Hypothalamus (tissue), 51 donors: ENCODE measurements at places on chromosomes 12 and 14.

GRCh38 chr14:33959692-33960151, 8.8 kb upstream of the EGLN3 start:
- DNase-seq = no peak

GRCh38 chr12:47902131-47902639, 2.6 kb downstream of the VDR start:
- no peak for DNase-seq

GRCh38 chr12:54136844-54137580, 51.8 kb downstream of the SMUG1 start:
- no peak for DNase-seq

DNA sequence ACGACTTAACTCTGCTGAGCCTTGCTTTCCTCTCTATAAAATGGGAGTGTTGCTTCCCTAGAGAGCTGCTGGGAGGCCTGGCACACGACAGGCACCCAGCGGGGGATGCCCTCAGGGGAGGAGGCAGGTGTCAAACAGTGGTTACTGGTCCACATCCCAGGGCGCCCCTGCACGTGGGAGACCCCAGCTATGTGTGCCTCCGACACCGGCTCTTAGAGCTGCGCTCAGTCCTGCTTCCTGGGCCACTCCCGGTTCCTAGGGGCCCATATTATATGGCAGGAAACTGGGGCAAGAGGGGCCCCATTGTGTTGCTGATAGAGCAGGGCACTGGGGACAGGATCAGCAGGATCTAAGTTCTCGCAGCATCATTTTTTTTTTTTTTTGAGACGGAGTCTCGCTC, 47.3 kb downstream of the CHGA start:
- DNase-seq = no peak

DNA sequence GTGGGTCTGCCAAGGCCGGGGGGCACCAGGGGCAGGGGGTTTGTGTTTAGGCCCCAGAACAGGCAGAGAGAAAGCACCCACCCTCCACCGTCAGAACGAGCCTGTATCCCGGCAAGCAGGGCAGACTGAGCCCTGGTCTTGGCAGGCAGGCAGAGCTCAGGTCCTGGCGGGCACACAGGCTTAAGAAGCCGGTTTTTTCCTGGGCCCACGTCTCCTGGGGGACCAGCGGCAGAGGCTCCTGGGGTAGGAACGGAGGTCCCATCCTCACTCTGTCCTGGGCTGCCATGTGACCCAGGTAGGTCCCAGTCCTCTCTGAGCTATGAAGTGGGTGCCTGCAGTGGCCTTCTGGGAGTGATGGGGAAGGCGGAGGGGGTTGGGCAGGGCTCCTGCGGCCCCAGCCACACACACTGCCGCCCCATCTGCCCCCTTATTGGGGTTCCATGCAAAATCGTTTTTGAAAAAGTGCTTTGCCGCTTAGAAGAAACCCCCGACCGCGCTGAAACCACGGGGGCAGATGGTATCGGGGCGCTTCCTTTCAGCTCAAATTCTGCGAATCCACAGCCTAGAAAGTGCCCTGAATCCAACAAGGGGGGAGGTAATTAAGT, 24.2 kb downstream of the SH2B3 start:
- no peak for DNase-seq

DNA sequence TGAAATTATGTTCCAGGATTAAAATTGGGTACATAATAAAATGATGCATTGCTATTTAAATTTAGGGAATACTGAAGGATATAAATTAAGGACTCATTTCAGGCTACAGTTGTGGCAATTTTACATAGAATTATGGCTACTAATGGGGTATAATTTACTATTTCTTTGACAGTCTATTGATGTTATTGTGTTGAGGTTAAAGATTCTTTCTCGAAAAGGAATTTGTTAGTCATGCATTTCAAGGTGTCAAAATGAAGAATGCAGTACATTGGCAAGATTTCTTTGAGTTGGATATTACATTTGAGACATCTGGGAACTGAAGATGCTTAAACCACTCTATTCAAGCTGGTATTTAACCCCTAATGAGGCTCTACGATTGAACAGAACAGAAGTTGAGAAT, 28.3 kb downstream of the SLC5A8 start:
- no peak for DNase-seq

- DNase-seq = no peak
These were observed 7.5 kb downstream of the RIMBP2 start for GRCh38 chr12:130708648-130709047.

DNA sequence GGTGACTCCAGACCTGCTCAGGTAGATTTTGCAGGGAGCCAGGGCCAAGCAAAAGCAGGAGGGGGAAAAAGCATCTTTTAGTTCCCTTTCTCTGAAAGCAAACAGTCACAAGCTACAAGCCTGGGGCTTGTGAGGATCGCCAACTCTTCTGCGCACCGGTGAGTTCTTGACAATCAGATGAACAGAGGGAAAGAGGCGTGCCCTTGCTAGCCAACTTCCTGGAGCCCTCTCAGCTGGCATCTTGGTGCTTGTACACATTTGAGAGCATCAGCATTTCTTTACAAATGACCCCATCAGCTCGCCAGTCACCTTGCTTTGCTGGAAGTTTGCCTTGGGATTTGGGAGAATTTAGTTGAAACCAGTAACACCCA, 55.5 kb downstream of the ZNF664 start:
- DNase-seq = no peak

DNA sequence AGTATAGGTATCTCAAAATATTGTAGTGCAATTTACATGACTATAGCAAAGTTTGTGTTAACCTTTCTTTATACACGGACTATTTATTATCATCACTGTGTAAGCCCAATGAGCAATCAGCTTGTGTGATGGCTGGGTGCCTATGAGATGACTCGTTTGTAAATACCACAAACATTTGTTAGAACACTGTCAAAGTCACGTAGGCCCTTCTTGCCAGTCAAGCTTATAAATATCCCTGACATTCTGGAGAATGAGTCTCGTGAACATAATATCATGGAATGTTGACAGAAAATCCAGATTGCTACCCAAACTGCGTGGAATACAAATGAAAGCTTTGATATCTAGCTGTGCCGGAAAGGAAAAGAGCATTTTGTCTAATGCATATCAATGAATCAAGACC, 648.3 kb upstream of the MDGA2 start:
- DNase-seq = no peak

- no peak for DNase-seq
These were observed 14.1 kb downstream of the FIGNL2 start for GRCh38 chr12:51834411-51834810.

GRCh38 chr12:101697930-101698799, 725 bp downstream of the CHPT1 start:
- DNase-seq = peak; percentile 14

DNA sequence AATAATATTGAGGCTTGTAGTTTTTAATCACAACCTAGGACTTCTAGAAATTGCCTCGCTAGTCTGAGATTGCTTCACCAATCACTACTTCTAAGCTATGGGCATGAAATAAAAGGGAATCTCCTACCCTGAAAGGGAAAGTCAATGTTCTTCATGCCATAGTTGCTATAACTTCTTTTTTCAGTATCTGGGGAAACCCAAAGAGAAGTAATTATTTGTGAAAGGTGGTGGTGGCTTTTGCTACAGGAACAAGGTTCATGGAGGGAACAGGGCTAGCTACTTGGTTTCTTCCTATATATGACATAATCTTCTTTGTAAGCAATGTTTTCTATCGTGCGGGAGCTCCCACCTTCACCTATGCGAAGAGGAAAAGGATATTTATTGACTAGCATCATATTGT, 61.6 kb upstream of the DNM1L start:
- DNase-seq = no peak

DNA sequence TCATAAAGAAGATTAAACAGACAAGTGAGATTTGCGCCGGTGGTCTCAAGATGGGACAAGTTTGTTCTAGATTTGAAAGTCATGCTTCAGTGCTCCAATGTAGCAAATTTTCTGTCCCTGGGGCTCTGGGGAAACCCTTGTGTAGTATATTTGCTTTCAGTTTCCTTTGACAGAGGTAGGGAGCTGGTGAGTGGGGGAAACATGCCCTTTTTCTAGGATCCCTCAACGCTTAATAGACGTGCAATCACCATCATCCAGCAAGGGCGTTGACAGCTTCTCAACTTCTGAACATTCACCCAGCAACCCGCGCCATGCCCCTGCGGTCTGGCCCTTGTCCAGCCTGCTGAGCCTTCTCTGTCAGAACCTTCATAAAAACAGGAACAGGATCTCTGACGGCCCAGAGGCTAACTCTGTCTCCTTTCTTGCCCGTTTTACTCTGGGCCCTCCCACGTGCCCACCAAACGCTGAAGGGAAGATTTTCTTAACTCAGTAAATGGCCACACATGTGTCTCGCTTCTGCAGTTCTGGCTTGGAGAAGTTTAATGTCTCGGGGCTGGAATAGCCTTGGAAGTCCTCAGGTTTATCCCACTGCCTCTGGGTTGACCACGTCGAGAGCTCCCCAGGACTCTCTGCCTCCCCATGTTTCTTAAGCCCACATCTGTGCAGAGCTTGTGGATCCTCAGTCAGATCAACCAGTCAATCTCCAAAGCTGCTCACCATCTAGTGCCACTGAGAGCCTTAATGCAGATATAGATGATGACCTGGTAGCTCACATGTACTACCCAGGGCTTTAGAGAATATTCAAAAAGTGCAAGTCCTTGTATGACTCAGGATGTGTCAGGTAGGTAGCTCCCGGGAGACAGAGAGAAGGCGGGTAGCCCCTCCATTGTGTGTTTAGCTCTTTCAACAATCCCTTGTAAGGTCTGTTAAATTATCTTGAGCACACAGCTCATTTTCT, 58.1 kb upstream of the CCND2 start:
- DNase-seq = peak; percentile 20

DNA sequence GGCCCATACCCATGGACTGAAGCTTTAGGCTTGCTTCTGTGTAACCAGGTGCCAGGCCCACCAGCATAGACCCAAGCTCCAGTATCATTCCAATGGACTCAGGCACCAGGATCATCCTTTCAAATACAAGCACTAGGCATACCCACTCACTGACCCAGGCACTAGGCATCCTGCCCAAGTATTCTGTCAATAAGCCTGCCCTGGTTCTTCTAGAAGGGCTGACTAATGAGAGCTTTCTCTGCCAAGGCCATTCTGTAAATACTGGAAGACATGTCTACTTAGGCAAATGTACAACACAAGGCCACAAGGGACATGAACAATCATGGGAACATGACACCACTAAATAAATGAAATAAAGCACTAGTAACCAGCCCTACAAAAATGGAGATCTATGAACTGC, 352.2 kb downstream of the FSCB start:
- no peak for DNase-seq

DNA sequence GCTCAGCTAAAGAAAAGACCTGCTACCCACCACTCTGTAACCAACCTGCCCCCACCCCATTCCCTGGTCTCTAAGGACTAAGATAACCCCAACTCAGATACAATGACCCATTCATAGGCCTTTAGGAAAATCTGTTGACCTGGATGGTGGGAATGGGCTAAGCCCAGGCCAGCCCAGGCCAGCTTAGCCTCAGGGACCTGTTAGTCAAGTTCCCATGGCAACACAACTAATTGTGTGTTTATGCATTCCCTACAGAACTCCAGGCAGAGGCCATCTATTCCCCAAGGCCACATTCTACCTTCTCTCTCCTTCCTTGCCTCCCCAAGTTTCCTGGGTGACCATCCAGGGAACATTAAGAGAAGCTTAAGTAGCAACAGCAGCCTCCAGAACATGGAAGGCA, 16.1 kb upstream of the KRT8 start:
- no peak for DNase-seq

- DNase-seq = no peak
These were observed 55.9 kb upstream of the AVPR1A start for GRCh38 chr12:63206909-63207308.

- no peak for DNase-seq
These were observed 12.0 kb downstream of the FBXO21 start for GRCh38 chr12:117178301-117178700.

DNA sequence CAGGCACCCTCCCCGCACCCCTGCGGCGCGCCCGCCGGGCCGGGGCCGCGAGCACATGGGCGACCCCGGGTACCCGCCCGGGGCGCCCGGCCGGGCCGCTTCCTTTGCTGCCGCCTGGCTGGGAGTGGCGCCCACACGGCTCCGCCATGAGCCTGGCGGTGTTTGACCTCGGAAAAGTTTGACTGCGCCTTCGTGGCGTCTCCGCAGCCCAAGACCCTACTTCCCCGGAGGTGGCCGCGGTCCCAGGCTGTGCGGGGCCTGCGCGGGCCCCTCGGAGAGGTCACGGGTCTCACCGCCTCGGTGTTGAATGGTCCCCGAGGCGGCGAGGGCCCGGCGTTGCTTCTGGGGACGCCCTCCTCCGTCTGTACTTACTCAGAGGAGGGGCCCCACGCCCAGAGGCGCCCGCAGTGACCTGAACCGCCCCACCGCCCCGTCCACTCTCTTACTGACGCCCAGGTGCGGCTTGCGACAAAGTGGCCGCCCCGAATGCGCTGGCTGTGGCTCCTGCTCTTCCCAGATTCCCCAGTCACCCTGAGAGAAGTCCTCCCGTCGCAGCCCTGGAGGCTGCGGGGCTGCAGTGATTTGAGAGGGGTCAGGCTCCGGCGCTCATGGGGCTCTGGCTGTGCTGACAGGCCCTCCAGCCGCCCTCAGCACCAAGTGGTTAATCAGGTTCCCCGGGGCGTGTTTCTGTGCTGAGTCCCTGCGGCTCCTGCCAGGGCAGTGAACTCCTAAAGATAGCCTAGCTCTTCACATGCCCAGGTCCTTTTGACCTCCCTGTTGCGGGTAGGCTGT, 5.8 kb downstream of the KMT5A start:
- peak; percentile 38 for DNase-seq

GRCh38 chr14:46197856-46198255, 453.7 kb downstream of the RPL10L start:
- DNase-seq = no peak

GRCh38 chr14:85798856-85799255, 268.9 kb downstream of the FLRT2 start:
- DNase-seq = no peak

DNA sequence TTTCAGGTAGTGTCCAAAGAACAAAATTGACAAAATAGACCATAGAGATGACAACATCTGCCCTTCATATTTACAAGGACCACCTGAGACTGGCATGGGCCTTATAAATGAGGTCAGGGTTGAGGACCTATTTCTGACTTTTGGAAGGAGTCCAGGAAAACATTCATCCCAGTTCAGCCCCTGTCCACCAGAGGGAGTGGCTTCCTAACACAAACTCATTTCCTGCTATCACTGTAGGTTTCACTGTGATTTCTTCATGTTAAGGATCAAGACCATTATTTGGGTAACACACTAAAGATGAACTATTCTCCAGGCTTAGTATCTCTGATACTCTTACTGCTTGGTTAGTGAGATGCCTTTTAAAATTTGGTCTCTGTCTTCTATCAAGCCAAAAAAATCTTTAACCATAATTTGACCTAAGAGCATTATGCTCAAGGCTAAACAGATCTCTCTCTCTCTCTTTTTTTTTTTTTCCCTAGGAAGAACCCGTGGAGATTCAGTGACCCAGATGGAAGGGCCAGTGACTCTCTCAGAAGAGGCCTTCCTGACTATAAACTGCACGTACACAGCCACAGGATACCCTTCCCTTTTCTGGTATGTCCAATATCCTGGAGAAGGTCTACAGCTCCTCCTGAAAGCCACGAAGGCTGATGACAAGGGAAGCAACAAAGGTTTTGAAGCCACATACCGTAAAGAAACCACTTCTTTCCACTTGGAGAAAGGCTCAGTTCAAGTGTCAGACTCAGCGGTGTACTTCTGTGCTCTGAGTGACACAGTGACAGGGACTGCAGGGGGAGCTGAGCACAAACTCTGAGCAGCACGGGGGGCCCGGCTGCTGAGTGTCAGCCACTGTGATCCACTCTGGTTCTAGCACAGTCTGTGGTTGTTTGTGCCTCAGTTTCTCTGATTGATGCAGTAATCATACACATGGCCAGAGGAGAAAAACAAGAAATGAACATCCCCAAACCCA, 267.6 kb upstream of the OR4E1 start:
- DNase-seq = no peak
